ENCODE measurements at places on chromosomes 3 and 15. TPM values are rescaled to one million over a fixed set of nuclear protein-coding genes. Genes with fewer than 3 reads are reported as not detected.

GHSR gene
- not detected for total RNA-seq

TNNC1 gene
- 1.5 TPM for total RNA-seq

IMPG2 gene
- total RNA-seq = 0.08 TPM

SLC27A2 gene
- 35.6 TPM for total RNA-seq

STAC gene
- total RNA-seq = 0.42 TPM

C2CD4A gene
- 2.4 TPM for total RNA-seq

DLEC1 gene
- 0.56 TPM for total RNA-seq

TEX55 gene
- not detected for total RNA-seq

BCHE gene
- total RNA-seq = 1.6 TPM

DOCK3 gene
- total RNA-seq = 0.32 TPM

GRK7 gene
- not detected for total RNA-seq

RASSF1 gene
- 28.2 TPM for total RNA-seq

LARP6 gene
- total RNA-seq = 0.49 TPM

All from colonic mucosa (tissue), 4 donors.